ENCODE measurements at places on chromosomes 4 and X.

- no peak for DNase-seq
These were observed 59.8 kb upstream of the PPP1R2C start for GRCh38 chrX:42837747-42838146.

GRCh38 chr4:86032476-86033022, 327.3 kb downstream of the MAPK10 start:
- no peak for DNase-seq

DNA sequence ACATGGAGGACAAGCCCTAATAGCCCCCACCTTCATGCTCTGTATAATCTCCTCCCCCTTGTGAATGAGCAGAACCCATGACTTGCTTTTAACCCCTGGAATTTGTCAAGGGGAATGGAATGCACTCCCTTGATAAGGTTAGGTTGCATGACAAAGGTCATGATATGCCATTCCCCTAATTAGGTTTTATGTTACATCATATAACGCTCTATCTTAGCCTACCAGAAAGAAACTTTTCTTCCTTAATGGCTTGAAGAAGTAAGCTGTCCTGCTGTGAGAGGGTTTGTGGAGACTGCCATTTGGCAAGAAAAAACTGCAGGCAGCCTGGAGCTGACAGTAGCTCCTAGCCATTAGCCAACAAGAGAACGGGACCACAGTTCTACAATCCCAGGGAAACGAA, 399.8 kb upstream of the MAD2L1 start:
- DNase-seq = no peak

DNA sequence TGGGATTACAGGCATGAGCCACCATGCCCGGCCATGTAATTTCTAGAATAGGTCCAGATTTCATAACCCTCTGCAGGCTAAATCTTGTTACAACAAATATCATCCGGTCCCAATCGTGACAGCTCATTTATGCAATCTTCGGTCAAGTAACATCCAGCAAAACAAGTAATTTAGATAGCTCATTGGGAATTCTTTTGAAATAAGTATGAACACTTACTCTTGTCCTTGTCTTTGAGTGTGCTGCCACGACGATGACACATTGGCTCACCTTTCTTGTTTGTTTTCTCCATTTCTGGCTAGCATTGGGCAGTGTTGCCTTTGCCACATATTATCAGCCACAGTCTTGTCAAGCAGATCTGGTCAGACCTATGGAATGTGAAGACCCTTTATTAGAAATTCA, 92.0 kb downstream of the PHEX start:
- DNase-seq = no peak

- DNase-seq = no peak
These were observed 356.6 kb upstream of the MAGEB2 start for GRCh38 chrX:29858714-29859113.

DNA sequence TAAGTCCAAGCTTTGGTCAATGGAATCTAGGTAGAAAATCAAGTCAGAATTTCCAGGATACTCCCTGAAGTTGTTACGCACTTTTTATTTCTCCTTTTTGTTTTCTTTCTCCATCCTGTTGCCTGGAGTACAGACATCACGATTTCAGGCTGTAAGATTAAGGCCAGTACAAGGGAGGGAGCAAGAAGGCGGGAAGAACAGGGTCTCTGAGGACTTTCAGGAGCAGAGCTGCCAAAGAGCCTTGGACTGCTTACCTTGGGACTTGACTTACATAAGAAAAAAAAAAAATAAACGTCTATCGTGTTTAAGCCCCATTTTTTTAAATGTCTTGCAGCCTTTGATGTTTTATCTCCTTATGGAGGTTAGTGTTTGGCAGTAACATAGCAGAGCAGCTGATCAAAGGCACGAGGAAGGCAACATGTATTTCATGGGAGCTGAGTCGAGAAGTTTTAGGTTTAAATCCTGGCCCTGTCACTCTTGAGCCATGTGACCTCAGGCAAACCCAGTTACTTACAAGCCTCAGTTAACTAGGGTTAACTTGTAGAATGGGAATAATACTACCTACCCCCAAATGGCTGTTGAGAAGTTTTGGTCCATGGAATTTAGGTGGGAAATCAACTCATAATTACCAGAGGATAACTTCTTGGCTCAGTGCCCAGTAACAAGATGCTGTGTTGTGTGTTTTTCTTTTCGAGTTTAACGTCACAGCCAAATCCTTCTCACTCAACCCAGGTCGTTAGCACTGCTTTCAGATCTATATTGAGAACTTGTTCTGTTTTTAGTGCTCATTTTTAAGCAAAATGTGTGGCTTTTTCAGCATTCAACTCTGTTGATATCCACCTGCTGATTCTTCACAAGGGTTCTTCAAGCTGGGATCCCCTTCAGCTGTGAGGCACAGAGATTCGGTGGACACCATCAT, 106.8 kb downstream of the CLNK start:
- DNase-seq = no peak

- no peak for DNase-seq
These were observed 2.3 kb upstream of the AMBN start for GRCh38 chr4:70589785-70590184.

GRCh38 chr4:18113710-18114331, 92.3 kb upstream of the LCORL start:
- no peak for DNase-seq

DNA sequence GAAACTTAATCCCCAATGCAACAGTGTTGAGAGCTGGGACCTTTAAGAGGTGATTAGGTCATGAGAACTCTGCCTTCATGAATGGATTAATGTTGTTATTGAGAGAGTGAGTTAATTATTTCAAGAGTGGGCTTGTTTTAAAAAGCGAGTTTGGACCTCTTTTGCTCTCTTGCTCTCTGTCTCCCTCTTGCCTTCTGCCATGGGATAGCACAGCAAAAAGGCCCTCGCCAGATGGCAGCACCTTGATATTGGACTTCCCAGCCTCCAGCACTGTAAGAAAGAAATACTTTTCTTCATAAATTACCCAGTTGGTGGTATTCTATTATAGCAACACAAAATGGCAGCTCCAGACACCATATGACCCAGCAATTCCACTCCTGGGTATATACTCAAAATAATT, 7.0 kb upstream of the ATP6AP2 start:
- DNase-seq = no peak

GRCh38 chrX:153885968-153886903, at the start of gene L1CAM:
TSS of gene L1CAM (minus strand) at chrX:153886173. CDS start at chrX:153875836, 10,337 bp downstream.
- no peak for DNase-seq

DNA sequence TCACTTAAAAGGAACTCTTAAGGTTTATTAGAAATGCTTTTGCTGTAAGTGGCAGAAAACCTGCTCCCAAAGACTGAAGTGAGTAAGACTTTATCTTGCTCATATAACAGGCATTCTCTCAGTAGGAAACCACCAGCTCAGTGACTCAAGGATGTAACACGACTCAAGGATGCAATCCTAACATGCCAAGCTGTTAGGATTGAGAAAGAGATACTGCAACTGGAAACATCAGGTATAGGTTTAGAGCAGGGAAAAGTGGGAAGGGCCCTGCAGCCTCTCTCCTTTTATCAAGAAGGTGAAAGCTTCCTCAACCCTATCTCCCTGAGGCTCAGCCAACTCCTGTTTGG, 11.9 kb upstream of the SLC9A7 start:
- DNase-seq = no peak

- no peak for DNase-seq
These were observed 128.6 kb upstream of the SLC34A2 start for GRCh38 chr4:25527034-25527433.

DNA sequence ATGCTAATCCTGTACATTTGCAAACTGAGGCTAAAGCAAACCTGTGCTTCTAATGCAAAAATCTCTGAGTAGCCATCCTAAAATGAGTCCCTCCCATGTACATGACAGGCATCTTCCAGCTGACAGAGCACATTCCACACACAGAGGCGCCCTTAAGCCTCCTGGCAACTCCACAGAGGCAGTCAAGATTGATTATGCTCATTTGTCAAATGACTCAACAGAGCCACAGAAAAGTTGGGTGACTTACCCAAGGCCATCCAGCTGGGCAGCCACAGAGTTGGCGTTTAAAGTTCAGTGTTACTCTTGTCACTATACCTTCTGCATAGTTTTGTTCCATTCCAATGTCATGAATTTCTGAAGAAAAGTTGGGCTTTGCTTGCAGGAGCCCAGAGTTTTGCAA, 394.6 kb upstream of the FGF13 start:
- DNase-seq = no peak

GRCh38 chr4:13142726-13143125, 341.4 kb downstream of the RAB28 start:
- no peak for DNase-seq

DNA sequence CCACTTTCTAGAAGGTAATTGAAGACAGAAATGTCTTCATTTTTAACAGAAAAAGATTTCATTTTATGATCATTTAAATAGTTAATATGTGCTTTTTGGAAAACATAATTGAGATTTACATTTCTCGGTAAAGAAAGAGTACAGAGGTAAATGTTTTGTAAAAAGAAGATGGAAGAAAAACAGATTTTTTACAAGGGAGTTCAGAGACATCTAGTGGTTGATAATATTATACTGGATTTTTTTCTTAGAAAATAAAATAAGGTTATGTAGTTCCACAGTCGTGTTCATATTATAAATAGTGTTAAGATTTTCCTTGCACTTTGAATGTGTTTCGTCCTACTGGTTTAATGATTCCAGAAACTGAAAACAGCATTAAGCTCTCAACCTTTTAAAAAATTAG, 60.6 kb downstream of the SMARCA1 start:
- DNase-seq = no peak

- DNase-seq = no peak
These were observed 180.2 kb downstream of the NWD2 start for GRCh38 chr4:37424753-37425152.

- DNase-seq = no peak
These were observed 87.5 kb upstream of the UXT start for GRCh38 chrX:47746446-47746845.

- DNase-seq = no peak
These were observed 66.8 kb downstream of the POLA1 start for GRCh38 chrX:24760363-24761000.

- DNase-seq = no peak
These were observed 403.3 kb upstream of the TRAM1L1 start for GRCh38 chr4:117488692-117489091.

DNA sequence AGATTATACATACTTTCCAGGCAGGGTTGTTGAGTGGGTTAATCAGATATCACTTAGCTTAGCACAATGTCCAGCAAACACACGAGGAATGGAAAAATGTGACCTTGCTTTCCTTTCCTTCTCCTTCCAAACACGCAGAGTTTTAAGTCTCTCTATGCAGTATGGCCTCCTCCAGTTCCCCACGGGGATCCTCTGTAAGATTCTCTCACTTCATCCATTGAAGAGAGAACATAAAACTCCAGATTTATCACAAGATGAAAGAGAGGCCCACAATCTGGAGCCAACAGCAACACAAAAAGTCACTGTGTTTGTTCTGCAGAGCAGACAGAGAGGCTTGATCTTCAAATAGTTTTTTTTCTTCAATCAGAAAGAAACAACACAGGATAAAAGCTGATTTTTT, 336.8 kb upstream of the CLNK start:
- DNase-seq = no peak

GRCh38 chr4:84956014-84956413, 10.5 kb downstream of the WDFY3 start:
- no peak for DNase-seq

DNA sequence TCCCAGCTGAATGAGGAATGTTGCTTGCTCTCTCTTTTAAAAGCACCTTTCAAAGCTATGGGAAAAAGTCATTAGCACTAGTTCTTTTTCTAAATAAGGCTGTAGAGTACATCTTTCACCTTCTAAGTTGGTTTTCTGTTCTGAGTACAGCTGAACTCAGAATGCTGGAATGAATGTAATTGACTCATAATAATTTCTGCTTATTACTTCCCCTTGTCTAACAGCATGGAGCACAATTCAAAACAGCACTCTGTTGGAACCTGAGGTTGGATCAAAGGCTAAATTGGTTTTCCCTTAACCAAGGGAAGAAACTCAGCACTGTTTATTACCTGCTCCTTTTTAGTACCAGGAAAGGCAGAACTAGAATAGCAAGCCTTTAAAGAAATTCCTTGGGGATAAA, 33.5 kb upstream of the CYP2U1 start:
- no peak for DNase-seq

GRCh38 chrX:40007131-40007755, 90.5 kb downstream of the BCOR start:
- DNase-seq = no peak

- DNase-seq = no peak
These were observed 53.7 kb downstream of the COQ2 start for GRCh38 chr4:83230928-83231327.

DNA sequence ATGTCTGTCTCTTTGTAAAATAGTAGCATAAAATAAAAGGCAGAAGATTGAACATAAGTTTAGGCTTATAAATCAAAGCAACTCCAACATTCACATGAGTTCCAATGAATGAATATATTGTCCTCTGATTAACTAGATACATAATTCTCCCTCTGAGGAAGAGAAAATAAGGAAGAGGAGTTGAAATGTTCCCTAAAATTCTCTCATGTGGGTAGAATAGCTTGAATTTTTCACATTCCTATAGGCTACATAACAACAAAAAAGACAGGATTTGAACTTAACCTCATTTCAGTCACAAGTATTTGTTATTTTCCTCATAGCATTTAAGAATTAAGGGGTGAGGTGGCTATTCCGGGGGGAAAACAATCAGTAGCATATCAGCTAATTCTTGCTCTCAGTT, 462.4 kb upstream of the NDST4 start:
- no peak for DNase-seq

GRCh38 chr4:48623182-48623780, 133.2 kb downstream of the ZAR1 start:
- DNase-seq = no peak

DNA sequence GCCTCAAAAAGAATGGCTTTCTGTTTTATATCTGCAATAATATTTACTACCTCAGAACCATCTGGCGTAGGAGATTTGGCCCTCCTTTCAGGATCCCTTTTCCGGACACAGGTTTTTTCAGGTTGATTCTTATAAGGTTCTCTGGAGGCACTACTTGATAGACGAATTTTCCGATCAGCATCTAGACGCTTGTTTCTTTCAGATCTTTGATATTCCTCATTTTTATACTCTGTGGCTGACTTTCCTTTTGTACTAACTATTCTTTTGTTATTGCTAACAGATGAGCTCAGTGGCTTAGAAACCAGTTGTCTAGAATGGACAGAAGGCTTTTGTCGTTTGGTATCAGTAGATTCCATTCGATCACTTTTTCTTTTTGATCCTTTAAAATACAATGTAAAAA, 12.4 kb downstream of the YTHDC1 start:
- no peak for DNase-seq

GRCh38 chr4:5798462-5798861, 87.5 kb downstream of the EVC start:
- no peak for DNase-seq

GRCh38 chrX:149699761-149700160, 12.1 kb upstream of the MAGEA11 start:
- DNase-seq = no peak

- DNase-seq = no peak
These were observed 2.9 kb downstream of the KLHL15 start for GRCh38 chrX:24023972-24024669.

GRCh38 chr4:88318751-88319350, 34.5 kb upstream of the PPM1K start:
- no peak for DNase-seq

- DNase-seq = no peak
These were observed 297 bp upstream of the MTMR8 start for GRCh38 chrX:64395568-64395929.

- DNase-seq = no peak
These were observed 47.2 kb downstream of the SLC34A2 start for GRCh38 chr4:25702848-25703247.

Data from NCI-H748 treated with DMSO at 0.1 percent for 48 hours (cell line).